ENCODE measurements at places on chromosomes 12 and 14. TPM values are rescaled to one million over a fixed set of nuclear protein-coding genes. Genes with fewer than 3 reads are reported as not detected.
A peak's percentile ranks its signal among the peaks of the same experiment; 100 is the strongest.

AQP6 gene
- total RNA-seq, result not detected

GRCh38 chr12:92278378-92278828 lies 132.8 kb upstream of the BTG1 start:
- DNase-seq, result no peak

DNA sequence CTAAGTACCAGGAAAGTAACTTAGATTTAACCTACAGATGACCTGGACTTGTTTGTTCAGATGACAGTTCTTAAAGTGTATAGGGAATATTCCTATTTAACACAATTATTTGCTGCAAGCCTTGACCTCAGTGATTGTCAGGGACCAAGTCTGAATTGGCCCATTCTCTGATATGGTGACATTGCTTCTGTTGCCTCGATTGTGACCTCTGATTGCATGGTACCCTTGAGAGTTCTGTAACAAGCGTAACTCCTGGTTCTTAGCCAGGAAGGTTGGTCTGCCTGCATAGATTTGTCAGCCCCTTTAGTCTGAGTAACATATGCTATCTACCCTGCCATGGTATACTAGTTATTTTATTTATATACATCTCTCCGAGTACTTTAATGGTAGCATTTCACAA lies 93.8 kb upstream of the ALX1 start:
- DNase-seq, result no peak

TUBA1A gene
- 54.3 TPM for total RNA-seq

IGF1 gene
- total RNA-seq, result 2.1 TPM

DNA sequence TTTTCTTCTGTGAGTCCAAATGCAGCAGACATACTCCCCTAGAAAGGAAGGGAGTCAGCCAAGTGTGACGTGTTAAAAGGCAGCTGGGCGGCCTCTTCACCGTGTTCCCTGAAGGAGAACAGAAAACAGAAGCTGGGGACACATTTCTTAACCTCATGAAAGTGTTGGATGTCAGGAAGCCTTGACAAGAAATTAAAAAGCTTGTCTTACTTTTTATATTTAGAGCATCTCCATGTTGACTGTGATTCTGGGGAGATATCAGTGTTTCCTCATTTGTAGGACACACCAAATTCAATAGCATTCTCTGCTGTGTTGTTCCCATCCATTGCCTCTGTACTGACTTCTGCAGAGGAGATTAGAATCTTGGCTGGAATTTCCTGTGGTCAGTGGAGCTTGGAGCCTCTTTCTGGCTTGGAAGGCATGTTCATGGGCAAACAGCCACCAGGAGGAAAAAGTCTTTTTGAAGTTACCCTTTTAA lies 93.7 kb downstream of the RMST start:
- DNase-seq, result no peak

DNA sequence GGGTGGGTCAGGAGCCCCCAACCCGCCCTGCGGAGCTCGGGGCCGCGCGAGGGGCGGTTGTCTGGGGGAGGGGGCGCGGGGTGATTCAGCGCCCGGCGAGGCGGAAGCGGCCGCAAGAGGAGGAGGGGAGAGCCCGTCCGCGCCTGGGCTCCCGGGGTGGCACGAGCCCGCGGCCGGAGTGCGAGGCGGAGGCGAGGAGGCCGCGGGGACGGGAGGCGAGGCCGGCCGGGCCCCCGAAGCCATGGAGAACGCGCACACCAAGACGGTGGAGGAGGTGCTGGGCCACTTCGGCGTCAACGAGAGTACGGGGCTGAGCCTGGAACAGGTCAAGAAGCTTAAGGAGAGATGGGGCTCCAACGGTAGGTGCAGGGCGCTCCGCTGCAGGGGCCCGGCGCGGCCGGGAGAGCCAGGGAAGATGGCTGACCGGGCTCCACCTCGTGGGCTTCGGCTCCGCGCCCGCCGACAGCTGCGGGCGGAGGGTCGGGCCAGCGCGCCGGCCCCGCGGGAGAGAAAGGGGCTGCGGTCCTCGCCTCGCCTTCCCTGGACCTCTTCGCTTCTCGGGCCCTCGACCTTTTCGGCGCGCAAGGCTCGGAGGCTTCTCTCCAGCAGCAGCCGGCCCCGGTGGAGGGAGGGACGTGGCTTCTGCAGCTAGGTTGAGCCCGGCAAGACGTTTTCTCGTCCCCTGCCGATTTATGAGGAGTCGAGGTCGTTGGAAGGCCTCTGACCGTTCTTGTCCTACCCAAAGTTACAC lies 677 bp downstream of the ATP2A2 start:
- DNase-seq, result peak; percentile 61

- DNase-seq, result no peak
Observed at GRCh38 chr14:103143506-103143905, 20.2 kb downstream of the TNFAIP2 start.

DNA sequence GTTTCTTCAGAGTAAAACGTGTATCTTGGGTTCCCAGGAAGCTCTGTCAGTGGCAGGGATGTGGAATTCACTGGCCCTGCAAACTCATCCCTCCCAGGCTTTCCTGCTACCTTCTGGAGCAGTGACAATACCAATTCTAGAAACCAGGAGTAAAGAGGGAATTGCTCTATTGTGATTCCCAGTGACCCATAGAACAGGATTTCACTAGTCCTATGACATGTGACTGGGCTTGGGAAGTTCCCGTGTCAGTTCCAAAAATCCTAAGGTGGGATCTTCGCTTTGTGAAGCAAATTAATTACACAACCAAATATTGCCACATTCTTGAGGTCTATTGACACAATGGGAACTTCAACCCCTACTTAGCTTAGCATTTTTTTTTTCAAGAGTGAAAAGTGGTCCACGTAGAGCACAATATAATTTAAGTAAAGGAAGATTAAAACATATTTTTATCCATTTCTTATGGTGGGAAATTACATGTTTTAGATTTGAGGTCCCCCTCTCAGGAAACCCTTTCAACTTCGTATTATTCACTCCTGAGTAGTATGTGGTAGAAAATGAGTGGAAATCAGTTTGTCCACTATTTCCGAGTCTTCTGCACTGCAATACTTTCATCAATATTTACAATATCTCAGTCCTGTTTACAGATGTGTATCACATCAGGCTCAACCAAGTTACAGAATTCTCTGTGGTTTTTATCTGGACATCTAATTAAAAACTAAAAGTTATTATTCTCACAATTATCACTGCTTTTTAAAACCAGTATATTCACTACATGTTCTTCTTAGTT lies 88.9 kb upstream of the SOX5 start:
- DNase-seq, result no peak

DNA sequence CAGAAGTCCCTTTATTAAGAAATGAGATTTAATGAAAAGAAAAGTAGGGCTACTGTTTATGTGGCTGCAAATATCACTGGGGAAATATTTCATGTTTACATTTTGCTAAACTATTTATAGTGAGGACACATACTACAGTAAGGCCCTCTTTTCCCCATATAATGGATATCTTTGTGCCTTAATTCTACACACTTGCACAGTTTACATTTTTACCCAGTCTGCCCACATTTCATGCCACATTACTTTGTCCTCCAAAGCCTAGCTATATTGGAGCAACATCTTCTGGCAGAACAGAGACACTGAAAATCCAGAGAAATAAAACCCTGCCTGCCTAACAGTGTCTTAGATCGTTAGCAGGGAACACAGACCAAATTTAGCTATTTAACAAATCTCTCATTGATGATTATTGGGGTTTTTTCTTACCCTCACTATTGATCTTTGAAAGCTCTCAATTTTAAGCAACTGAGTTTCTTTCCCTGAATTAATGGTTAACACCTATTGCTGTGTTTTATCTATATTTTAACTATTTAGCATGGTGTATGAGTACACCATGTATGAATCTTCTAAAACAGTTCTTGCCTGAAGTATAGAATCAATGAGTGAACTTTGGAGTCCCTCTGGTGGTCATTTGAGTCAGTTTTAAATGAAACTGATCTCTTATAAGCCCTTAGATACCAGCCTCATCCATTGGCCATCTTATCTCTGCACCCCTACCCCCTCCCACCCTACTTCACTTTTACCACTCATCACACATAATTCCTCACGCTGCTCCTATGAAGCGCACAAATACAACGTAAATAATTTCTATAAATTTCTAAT lies 170.2 kb downstream of the BCAT1 start:
- no peak for DNase-seq

KRT74 gene
- total RNA-seq, result not detected

PLA2G1B gene
- total RNA-seq, result not detected

ITFG2 gene
- total RNA-seq, result 25.5 TPM

- no peak for DNase-seq
Observed at GRCh38 chr14:102586420-102587104, 5.9 kb upstream of the RCOR1 start.

RASAL1 gene
- total RNA-seq, result 1.9 TPM

TSPAN31 gene
- 5.7 TPM for total RNA-seq

DNA sequence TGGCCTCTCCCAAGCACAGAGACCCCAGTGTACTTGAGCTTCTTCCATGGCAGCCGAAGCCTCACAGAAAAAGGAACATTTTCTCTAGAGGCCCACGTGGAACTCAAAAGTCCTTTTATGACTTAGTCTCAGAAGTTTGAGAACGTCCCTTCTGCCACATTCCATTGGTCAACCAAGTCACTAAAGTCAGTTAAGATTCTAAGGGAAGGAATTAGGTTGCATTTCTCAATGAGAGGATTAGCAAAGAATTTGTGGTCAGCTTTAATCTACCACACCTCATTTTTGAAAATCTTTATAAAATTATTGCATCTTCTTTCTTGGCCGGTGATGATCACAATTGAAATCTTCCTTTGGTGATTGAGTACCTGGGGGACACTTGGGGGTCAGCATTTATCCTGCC lies 279.9 kb upstream of the TBX3 start:
- no peak for DNase-seq

ZBTB1 gene
- 43.3 TPM for total RNA-seq

GRCh38 chr12:121282072-121282742 lies 14.3 kb downstream of the CAMKK2 start:
- DNase-seq, result no peak

GRCh38 chr12:51004504-51004903 lies 21.7 kb downstream of the SLC11A2 start:
- no peak for DNase-seq

TSFM gene
- 67.7 TPM for total RNA-seq
